T-helper 17 cell (primary cell): ENCODE measurements at places on chromosomes 3 and 15.

DNA sequence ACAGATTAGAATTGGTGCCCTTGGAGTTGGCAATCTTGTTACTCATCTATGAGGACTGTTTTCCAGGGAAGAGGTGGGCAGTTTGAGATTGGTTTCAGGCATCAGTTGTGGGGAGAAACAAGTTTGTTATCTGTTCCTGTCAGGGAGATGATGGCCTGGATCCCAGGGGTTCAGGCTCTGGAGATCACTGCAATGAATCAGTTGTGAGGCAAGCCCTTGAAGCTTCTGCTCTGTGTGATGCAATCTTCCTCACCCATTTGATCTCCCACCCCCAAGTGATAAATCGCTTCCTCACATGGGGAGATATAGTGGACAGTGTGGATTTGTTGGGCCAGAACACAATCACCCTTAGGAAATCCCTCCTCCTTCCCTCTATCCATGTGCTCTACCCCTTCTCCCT is 276.6 kb upstream of the LRTM1 start:
- no peak for DNase-seq

GRCh38 chr3:39203402-39203801 is 11.0 kb upstream of the XIRP1 start:
- DNase-seq = no peak

DNA sequence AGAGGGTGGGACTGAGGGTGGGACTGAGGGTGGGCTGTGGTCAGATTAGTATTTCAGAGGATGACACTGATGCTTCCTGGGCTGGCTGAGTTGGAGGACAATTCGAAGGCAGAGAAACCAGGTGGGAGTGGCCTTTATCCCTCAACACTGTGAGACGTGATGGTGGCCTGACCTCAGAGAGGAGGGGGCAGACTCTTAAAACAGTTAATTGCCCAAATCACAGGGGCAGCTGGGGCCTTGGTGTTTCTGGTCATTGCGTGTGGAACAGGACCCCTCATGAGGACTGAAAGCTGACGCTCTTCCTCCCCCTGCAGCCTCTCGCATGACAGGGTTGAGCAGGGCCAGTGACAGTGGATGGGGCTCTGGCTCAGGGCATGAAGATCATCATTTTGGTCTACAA is 18.7 kb downstream of the DNASE1L3 start:
- DNase-seq = no peak

- no peak for DNase-seq
Observed at GRCh38 chr3:102532901-102533300, 98.1 kb downstream of the ZPLD1 start.

DNA sequence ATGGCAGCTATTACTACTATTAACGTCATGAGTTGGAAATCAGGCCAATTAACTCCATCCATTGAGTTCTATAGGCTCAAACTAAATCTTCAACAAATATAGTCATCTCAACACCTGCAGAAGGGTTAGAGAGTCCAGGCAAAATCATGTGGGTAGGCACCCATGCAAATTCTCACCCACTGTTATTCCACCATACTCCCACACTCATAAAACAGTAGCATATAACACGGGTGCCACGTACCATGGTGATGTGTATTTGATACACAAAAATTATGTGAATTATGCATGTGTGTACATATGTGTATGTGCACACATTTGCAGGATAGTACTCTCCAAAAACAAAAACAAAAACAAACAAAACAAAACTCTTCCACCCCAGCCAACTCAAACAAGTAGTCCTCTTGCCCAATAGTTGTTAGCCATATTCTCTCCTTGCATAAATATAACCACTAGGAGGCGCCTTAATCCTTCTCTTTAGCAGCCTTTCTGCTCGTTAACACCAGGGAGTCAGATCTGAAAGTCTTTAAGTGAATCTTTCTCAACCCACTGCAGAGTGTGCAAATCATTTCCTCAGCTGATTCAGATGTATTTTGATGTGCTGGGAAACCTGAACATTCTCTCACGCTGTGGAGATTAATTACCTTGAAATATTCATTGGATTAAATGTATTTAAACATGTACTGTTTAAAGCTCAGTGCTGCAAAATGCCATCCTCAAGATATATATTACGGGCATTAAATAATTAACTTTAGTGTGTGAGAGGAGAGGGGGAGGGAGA is 38.0 kb upstream of the COPB2 start:
- no peak for DNase-seq

DNA sequence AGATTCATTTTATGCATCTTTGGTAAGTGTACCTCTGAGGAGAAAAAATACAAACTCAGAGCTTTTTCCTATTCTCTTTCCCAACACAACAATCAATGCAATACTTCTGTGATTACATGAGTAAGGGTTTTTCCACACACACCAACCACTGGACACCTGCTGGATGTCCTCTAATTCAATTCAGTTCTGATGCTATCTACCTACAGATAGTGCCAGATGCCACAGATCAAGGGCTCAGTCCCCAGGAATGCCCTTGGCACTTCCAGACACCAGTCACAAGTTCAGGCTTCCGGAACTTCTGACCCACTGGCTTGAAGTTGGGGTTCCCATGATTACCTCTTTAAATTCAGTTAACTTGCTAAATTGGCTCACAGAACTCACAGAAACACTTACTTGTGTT is 511.5 kb downstream of the AGBL1 start:
- no peak for DNase-seq
